ENCODE measurements at places on chromosomes 13 and 19. TPM values are rescaled to one million over a fixed set of nuclear protein-coding genes. Genes with fewer than 3 reads are reported as not detected.

PRSS57 gene
- polyA plus RNA-seq = not detected

MUC16 gene
- 0.06 TPM for polyA plus RNA-seq

HSD17B14 gene
- polyA plus RNA-seq = 2.2 TPM

MAB21L1 gene
- polyA plus RNA-seq = 0.06 TPM

IL11 gene
- 0.51 TPM for polyA plus RNA-seq

KLF12 gene
- polyA plus RNA-seq = 0.69 TPM
